AG10803 (cell line): ENCODE measurements at places on chromosomes 12 and 14.

GRCh38 chr14:93269341-93270068 is 62.4 kb downstream of the UBR7 start:
- peak; percentile 57 for DNase-seq

DNA sequence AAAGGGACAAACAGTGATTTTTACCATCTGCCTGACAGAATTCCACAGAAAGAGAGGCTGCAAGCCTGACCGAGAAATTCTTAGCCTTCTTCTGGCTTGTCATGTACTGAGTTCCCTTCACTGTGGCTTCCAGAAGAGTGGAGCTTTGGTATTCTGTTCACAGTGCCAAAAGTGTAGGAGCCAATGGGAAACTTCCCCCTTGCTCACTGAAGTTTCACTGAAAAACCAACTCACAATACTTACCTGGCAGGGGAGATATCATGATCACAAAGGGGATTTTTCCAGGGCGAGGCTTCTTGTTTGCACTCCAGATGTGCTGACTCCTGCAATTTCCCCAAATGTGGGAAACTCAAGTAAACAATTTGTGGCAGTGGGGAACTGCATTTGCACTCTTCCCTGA is 31.7 kb upstream of the MMP19 start:
- DNase-seq = peak; percentile 29

GRCh38 chr14:55980970-55981369 is 137.2 kb upstream of the PELI2 start:
- no peak for DNase-seq

GRCh38 chr14:76022991-76023390 is 37.4 kb downstream of the IFT43 start:
- no peak for DNase-seq

- peak; percentile 18 for DNase-seq
Observed at GRCh38 chr12:43501703-43502102, 50.3 kb downstream of the ADAMTS20 start.

DNA sequence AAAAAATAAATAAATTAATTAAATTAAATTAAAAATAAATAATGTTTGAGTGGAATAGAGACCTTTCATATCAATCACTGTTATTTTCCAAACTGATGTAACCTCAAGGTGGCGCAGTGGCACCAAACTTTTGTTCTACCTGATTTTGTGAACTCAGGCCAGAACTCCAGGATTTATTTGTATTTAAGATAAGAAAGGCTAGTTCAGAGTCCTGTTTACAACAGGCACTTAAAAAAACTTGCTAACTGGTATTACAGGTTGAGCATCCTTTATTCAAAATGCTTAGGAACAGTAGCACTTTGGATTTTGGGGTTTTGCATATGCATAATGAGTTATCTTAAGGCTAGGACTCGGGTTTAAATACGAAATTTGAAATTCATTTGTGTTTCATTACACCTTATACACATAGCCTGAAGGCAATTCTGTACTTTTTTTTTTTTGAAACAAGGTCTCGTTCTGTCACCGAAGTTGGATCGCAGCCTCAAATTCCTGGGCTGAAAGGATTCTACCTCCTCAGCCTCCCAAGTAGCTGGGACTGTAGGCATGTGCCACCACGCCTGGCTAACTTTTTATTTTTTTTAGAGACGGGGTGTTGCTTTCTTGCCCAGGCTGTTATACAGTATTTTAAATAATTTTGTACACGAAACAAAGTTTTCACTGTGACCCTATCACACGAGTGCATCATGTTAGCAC is 32.4 kb downstream of the YY1 start:
- peak; percentile 6 for DNase-seq

DNA sequence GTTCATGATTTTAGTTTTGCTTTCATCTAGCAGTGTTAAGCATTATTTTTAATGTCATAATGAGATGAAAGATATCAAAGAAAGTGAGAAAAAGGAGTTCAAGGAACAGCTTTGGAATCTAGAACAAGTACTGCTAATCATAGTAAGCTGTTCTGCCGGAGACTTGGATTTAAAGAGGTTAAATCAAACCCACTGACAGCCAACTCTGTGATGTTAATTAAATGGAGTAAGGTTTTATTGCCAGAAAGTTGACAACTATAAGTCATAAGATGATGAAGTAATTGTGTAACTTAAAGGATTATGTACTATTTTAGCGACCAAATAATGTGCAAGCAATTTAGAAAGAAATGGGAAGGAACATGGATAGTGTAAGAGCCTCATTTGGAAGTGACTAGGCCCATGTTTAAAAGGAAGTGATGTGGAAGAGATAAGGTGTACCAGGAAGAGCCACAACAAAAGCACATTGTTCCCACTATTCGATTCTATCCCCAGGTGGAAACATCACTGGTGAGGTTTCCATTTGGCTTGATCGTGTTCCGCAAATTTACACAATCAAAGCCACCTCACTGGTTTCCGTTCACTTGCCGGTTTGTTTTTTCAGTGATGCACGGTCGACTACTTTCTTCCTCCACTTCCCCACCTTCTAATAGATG is 388.5 kb downstream of the PAWR start:
- no peak for DNase-seq

GRCh38 chr12:26726956-26727355 is 106.0 kb downstream of the ITPR2 start:
- no peak for DNase-seq

DNA sequence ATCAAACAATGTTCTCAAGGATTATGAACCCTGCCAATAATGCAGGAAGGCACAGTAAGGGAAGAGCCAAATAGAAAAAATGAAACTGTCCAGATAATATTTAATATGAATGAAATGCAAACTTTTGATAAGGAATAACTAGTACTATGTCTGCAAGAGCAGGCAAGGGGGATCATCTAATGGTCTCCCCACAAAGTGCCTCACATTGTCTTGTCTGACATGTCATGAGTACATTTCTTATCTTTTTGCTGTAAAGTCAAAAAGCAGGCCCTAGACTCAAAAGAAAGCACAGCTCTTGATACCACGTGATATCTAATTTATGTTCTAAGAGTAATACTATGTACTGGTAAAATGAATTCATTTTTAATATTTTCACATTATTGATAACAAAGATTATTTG is 43.9 kb upstream of the GTF2A1 start:
- DNase-seq = no peak

DNA sequence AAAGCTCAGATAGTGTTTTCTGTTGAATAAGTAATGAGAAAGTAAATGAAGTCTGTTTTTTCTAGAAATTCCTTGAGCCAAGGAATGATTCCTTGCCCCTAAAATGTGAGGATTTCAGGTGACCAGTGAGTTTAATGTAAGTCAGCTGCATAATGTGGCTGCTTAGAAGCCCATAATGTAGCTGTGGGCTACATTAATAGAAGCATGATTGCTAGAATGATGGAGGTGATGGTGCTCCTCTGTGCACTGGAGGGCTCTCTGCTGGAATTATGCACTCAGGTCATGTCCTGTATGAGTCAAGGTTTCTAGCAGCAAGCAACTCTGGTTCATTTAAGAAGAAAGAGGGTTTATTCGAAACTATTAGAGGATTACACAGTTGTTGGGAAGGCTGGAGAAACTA is 19.6 kb upstream of the PWP1 start:
- no peak for DNase-seq

DNA sequence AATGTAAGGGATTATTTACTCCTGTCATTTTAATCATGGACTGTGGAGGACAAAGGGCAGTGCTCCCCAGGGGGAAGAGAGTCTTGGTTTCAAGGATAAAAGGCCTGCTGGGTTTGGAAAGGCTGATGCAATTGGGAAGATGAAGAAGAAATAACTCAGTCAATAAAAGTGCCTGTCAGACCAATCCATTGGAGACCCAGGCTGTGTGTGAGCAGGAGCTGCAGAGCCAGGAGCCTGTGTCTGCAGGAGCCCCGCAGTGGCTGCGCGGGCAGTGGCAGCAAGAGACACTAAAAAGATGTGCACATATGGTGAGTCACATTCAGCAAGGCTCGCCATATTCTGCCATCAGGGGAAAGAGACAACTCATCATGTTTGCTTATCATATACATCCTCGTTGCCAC is 90.4 kb downstream of the CRACR2A start:
- DNase-seq = peak; percentile 18

- peak; percentile 34 for DNase-seq
Observed at GRCh38 chr14:69629225-69630127, 18.1 kb downstream of the SUSD6 start.

DNA sequence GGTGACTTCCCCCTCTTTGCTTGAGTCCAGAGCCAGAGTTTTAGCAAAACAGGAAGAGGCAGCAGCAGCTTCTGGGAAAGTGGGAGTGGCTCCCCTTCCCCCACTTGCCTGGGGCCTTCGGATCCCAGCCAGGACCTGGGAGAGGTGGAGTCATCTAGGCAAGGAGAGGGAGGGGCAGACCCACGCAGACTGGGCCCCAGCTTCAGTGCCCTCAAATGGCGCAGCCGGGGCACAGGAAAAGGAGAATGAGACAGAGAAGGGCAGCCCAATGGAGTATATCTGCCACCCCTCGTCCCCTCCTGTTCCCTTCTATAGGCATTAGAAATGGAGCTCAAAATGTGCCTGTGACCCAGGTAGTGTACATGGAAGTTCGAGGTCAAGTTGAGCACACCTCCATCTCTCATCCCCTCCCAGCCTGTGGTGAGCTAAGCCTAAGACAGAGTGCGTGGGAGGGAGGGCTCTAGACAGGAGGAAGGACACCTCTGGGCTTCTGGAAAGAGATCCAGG is 9.3 kb upstream of the HDAC7 start:
- DNase-seq = peak; percentile 79

GRCh38 chr12:123232472-123232806 is 502 bp downstream of the MPHOSPH9 start:
- no peak for DNase-seq

GRCh38 chr14:64293976-64294671 is at the start of gene ESR2:
Gene ESR2 (minus strand): TSS chr14:64294371. CDS start chr14:64282985, 11,386 bp downstream.
- DNase-seq = peak; percentile 12

DNA sequence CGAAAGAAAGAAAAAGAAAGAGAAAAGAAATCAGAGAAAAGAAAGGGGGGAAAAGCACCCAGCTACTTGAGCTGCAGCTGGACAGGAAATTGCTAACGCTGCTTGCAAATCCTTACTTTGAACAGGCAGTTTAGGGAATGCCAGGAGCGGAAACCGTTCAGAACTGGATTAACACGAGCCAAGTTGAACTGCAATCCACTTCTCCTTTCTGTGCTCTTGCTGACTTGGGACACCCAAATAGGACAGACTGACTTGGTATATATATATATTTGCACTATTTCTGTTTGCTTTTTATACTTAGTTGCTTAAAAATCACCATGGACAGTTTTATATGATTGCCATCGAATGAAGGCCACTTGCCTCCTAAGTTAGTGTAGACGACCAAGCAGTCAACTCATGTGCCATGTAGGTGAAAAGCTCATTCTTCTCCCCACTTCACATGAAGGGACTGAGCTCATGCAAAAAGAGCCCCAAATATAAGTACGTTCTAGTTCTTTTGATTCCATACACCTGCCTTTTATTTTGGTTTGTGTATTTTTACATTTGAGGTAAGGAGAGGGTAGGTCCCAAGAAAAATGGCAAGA is 5.5 kb downstream of the DUSP6 start:
- DNase-seq = peak; percentile 68

GRCh38 chr14:38056270-38056669 is 151.4 kb upstream of the SSTR1 start:
- no peak for DNase-seq

DNA sequence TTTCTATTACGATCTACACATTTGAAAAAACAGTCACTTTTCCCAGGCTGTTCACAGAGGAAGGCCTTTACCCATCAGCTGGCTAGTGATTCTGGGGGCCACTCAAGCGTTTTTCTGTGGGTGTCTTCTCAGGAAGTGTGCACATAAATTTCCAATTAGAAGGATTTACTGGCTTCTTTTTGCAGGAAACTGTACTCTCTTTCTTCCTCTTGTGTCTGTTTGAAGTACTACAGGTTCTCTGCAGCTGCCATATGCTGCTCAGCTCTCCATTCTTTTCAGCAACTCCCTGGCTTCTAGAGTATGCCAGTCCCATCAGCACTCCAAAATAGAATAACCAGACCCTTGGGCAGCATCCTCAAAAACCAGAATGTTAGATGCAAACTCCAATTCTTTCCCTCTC is 110.4 kb upstream of the NAV3 start:
- DNase-seq = no peak

DNA sequence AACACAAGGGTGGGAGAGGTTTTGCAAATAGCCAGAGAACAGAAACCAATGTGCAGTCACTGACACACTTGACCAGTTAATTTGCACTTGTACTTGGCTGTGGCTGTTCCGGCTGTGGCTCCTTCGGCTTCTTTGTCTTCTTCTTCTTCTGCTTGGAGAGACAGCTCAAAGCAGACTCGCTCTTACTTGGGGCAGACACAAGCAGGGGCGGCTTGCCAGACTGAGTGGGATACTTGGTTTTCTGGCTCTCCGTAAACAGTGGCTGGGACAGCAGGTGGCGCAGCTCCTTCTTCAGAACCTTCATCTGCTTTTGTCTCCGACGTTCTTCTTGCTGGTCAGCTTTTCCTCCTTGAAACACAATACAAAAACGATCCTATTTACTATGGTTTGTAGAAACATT is 25.0 kb downstream of the OTUB2 start:
- peak; percentile 37 for DNase-seq

GRCh38 chr14:73289308-73289707 is 52.0 kb downstream of the PAPLN start:
- DNase-seq = no peak

DNA sequence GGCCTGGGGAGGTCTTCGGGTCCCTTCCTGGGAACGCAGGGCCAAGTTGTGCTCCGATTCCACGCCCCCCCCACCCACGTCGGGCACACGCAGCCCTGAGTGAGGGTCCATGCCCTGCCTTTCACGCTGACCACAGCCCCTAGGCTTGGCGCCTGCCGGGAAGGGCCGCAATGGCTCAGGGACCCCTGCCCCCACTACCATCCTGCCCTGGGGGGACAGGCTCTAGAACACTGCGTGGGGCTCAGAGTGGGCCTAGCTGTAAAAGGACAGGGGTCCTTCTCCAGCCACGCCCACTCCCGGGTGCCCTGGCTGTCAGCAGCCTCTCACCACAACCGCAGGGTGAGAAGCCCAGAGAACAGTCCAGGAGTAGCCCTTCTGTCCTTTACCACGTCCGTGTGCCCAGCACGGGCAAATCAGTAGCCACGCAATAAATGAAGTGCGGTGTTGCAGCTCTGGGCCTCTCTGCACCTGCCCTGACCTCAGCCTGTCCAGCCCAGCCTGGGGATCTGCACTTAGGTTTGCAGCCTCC is 9.4 kb upstream of the GPR68 start:
- no peak for DNase-seq

DNA sequence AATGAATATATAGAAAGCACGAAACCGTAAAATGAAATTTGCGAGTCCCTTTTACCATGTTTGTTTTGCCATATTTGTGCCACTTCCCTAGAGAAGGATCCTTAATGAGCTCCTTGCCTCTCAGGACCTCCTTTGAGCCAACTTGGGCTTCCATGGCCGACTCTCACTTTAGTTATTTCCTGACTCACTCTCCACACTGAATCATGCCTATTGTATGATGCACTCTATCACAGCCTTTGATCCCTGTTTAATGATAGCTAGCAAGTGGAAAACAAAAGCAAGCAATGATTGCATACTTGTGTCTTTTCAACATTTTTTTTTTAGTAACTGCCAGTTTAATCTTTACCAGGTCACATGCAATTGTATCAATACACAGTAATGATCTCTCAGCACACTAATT is 153.2 kb downstream of the CCER1 start:
- DNase-seq = peak; percentile 38

- peak; percentile 44 for DNase-seq
Observed at GRCh38 chr12:119780786-119781434, 96.2 kb downstream of the CIT start.

- no peak for DNase-seq
Observed at GRCh38 chr14:36807727-36808126, 146.1 kb downstream of the PAX9 start.

GRCh38 chr12:31300341-31300740 is 25.6 kb downstream of the SINHCAF start:
- no peak for DNase-seq

GRCh38 chr12:42482041-42482747 is 107.4 kb downstream of the PRICKLE1 start:
- peak; percentile 18 for DNase-seq
